ENCODE measurements at places on chromosomes 6 and 20.

- DNase-seq = no peak
Measured at GRCh38 chr6:154579485-154579884, 69.0 kb upstream of the CNKSR3 start.

DNA sequence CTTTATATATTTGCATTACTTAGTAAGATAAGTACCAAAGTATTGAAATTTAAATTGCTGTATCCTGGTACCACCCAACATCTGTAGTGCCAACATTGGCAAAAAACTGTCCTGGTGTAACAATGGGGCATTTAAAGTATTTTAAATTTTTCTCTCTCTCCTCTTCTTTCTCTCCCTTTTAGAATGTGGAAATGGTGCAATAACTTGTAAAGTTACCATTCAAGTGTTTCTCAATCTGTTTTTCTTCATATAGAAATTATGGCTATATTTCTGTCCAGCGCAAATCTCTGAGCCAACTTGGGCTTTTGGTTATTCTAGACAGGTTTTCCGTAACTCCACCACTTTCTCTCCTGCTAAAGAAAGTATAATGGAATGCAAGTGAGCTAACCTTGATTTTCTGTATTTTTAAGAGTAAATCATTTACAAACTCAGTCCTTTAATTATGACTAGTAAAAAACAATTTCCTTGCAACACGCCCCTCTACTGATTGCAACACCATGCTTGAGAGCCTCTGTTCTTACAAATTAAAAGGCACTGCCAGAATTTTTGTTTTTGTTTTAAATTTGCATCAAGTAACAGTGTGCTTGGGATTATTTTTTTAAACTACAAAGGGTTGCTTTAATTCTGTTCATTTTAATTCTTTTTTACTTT, 324.2 kb upstream of the CITED2 start:
- no peak for DNase-seq

GRCh38 chr6:17210683-17211082, 70.5 kb upstream of the RBM24 start:
- no peak for DNase-seq

DNA sequence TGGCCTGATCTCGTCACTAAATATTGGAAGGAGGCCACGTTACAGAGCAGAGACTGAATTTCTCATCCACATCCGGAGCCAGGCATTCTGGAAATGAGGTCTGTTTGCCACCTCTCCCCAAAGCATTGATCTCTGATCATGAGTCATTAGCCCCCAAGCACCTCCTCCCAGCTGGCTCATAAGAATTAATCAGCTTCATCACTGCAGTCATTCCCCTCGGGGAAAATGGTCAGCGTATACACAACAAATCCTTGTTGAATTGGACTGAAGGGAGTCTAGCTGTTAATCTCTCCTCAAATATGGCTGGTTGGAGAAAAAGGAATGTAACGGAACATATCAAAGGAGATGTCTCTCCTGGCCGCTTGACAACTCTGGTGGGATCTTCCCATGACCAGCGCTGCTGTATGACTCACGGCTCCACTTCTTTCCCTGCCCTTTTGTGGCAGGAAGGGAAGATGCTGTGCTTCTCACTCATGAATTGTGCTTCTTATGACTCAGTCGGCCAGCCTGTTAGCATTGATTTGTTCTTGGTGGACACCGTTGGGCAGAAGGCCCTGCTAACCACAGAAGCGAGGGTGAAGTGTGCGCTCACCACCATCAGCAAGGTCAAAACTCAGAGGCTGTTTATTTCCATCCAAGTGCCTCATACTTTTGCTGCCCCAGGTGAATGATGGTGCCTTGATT, 76.7 kb downstream of the RNF182 start:
- no peak for DNase-seq

DNA sequence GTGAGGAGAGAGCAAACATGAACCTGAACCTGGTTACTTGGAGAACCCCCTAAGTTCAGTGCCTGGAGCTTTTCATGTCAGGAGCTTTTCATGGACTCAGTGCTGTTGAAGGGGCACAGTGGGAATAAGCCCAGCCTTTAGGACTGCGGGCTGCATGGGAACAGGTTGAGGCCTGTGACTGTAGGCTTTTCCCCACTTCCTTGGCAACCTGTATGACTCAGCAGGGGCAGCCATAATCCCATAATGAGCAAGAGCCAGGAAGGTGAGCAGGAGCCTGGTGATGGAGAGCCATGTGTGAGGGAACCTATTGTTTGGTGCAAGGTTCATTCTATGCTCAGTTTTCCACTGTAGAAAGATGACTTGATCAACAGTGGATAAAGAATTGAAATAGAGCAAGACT, 23.4 kb downstream of the MEP1A start:
- no peak for DNase-seq

GRCh38 chr6:54516321-54516720, 208.1 kb downstream of the TINAG start:
- DNase-seq = no peak

- DNase-seq = no peak
Measured at GRCh38 chr6:134511984-134512683, 194.2 kb upstream of the SGK1 start.

DNA sequence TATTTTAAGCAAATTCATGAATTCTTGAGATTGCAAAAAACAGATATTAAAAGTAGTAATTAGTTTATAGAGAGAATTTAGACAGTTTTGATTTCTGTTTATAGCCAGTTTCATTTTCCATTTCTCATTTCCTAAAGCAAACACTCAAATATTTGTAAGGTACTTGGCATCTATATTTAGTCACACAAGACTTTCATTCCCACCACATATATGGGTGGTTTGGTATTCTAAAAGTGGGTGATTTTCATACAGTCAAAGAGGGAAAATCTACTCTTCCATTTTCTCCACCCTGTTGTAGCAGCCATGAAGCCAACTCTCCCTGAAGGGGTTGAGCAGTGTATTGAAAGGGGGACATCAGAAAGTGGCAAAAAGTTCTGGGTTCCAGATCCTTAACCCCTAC, 181.1 kb upstream of the SUPT3H start:
- DNase-seq = no peak

- DNase-seq = peak; percentile 82
Measured at GRCh38 chr6:30325873-30326525, 728 bp upstream of the TRIM39 start.

- DNase-seq = no peak
Measured at GRCh38 chr20:63270606-63271325, 1.8 kb upstream of the ARFGAP1 start.

- DNase-seq = no peak
Measured at GRCh38 chr6:82681119-82681714, 317.6 kb downstream of the TPBG start.

DNA sequence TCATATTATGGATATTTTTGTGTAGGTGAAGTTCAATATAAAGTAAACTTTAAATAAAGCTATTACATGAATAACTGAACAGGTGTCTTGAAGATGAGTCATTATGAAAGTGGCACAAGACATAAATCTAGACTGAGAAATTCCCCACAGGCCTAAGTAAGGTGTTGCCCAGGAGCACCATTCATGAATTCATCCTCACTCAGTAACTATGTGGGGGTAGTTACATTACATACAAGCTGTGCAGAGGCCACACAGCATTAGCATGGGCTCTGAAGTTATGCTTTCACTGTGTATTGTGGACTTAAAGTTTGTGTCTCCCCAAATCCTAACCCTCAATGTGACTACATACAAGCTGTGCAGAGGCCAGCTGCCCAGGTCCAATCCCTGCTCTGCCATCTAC, 65.9 kb downstream of the BCAS1 start:
- DNase-seq = no peak

DNA sequence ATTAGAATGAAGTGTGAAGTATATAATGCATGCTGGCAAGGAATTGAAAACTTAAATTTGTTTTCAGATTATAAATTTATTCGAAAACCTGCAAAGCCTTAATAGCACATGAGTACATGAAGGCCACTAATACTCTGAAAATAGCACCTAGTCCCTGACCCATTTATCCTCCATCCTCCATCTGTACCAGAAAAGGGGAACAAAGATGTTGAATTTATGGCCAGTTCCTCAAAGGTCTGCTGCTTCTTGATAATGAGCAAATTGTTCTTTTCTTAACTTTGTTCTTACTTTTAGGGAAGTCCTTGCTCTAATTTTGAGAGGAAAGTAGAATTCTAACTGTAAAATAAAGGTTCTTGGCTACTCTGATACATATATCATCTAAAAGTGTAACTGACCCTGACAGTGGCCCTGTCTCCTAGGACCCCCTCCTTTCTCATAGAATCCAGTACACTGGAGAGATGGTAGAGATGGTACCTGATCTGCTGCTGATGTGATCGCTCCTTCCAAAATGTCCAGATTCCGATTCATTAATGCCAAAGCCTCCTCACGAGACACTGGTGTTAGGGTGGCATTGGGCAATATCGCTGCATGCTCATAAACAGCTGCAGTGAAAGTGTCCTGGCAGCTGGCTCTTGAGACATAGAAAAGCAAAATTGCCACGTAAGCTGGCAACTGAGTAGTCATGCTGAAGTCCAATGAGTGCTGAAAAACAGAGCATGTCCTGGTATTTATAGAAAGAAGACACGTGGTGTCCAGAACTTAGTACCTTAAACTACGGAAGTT, at the start of gene VNN1:
Gene VNN1, minus strand, starts transcription at position 704 of the 783 bp plus-strand sequence. Its CDS starts 20 bp downstream, at position 684.
- DNase-seq = no peak

DNA sequence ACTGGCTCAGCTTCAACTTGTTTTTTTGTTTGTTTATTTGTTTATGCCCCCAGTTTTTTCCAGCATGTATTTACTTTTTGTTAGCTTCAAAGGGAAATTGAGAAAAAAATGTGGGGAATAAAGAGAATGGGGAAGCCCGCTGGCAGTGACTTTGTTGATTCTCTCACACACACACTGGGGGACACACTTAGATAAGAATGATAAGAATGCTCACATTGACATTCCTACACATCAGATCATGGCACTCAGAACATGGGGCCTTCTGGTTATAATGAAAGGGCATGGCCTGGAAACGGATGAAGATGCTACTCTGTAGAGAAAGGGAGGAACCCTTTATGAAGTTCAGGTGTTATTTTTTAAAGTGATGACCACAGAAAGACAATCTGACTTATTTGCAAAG, 15.6 kb upstream of the DAAM2 start:
- no peak for DNase-seq

GRCh38 chr6:129894921-129895320, 33.8 kb upstream of the TMEM244 start:
- no peak for DNase-seq

DNA sequence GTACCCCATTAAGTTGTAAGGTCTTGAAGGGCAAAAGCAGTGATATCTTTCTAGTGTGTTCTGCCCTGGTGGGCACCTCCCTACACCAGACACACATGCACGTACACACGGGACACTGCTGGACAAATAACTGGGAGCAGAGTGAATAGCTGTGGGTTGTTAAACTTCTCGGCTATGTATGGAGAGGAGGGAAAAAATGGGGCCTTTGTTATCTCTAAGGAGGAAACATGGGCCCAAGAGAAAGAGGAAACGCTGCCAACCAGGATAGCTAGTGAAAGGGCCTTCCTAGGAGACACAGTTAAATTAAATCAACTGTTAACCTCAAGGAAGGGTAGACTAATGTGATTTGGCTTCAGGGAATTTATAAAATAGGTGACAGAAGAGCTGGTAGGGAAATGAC, 169.7 kb downstream of the MYLK4 start:
- DNase-seq = no peak

GRCh38 chr6:103119056-103119455, 1725.5 kb downstream of the GRIK2 start:
- no peak for DNase-seq

GRCh38 chr6:2450546-2450945, 205.1 kb upstream of the GMDS start:
- no peak for DNase-seq

- peak; percentile 52 for DNase-seq
Measured at GRCh38 chr6:72622094-72622940, 453 bp downstream of the KCNQ5 start.

DNA sequence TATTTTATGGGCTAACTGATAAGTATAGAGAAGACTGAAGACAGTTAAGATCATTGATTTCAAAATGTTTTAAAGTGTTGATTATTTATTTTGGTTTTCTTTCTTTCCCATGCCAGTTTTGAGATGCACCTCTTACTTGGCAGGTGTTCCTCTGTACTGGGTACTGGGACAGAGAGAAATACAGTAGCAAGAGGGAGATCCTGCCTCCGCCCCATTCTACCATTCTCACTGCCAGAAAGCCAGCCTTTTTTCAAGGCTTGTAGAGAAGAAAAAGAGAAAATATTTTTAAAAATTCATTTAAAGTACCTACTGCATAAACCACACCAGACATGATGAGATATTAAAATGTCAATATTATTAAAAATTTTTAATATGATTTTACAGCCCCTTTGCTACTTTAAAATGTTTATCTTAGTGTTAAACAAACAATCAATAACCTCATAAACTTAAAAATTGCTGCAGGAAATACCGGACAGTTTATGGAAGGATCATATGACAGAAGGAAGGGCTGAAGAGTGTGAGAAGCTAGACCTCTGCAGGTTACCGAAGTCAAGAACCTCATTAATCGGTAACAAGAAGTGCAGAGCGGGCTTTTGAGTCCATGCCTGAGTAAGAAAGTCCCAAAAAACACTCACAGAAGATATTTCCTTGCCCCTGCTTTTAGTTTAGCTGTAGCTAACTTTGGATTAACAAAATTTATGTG, 117.8 kb upstream of the ESR1 start:
- DNase-seq = no peak

GRCh38 chr6:119565893-119566292, 216.3 kb upstream of the MAN1A1 start:
- DNase-seq = no peak

- DNase-seq = no peak
Measured at GRCh38 chr6:134733801-134734200, 216.1 kb downstream of the ALDH8A1 start.

- DNase-seq = no peak
Measured at GRCh38 chr20:38573413-38573812, 7.6 kb upstream of the ADIG start.

- no peak for DNase-seq
Measured at GRCh38 chr6:7594579-7595125, 4.7 kb downstream of the SNRNP48 start.

DNA sequence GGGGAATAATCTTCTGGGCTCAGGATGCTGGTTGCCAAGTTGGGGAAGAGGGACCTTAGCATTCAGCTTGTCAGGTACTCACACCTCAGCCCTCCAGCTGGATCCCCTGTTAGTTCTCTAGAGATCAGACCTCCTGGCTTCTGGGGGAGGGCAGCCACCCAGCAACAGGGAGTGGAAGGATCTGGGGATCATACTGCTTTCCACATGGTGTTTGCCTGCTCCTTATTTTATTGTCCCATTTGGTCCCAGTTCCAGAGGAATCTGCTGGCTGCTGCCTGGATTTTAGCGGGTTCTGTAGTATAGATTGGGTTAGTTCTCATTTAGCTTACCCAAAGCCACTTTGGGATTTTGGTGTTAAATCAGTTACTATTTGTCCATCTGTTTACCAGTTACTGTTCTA, 29.3 kb downstream of the KAT14 start:
- no peak for DNase-seq

- DNase-seq = no peak
Measured at GRCh38 chr20:46627234-46627633, 24.0 kb downstream of the SLC13A3 start.

DNA sequence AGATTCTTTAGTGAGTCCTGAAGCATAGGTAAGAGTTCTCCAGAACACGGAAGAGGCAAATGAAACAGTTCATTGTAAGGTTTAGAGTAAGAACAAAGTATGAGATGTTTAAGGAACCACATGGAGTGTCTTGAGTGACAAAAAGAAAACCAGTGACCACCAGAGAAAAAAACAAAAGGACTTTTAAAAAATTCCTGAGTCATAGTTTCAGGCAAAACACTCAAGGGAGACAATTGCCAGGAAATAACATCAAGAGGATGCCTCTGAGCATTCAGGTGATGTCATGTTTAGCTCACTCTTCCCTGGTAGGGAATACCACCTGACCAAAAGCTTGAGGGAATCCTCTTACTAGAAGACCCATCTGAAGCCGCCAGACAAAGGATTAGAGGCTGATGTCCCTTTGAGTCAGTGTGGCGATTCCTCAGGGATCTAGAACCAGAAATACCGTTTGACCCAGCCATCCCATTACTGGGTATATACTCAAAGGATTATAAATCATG, 110.3 kb downstream of the COL19A1 start:
- DNase-seq = no peak

Data from CD4-positive, CD25-positive, alpha-beta regulatory T cell (primary cell).